ENCODE measurements at places on chromosomes 6 and 20. TPM values are rescaled to one million over a fixed set of nuclear protein-coding genes. Genes with fewer than 3 reads are reported as not detected.

Gene HSD17B8
- total RNA-seq: 28.6 TPM

Gene RSPO4
- not detected for total RNA-seq

Gene HRH3
- total RNA-seq: 4.2 TPM

DNA sequence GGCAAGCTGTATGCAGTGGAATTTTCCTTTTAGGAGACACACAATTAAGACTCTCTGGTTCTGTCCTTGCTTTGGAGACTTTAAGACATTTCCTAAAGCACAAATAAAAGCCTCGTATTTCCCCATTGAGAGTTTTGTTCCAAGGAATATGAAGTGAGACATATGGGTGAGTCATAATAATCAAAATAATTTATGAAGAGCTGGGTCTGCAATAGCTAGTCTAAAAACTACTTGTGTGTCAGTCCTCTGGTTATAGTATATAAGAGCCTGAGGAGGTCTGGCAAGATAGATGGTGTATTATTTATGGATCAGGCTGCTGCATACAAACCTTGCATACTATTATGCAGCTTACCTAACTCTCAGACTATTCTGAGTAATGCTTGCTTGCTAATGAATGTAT lies 142.6 kb downstream of the ADGRG6 start:
- DNase-seq: no peak

GRCh38 chr6:40371095-40371494 lies 216.1 kb downstream of the LRFN2 start:
- no peak for DNase-seq

DNA sequence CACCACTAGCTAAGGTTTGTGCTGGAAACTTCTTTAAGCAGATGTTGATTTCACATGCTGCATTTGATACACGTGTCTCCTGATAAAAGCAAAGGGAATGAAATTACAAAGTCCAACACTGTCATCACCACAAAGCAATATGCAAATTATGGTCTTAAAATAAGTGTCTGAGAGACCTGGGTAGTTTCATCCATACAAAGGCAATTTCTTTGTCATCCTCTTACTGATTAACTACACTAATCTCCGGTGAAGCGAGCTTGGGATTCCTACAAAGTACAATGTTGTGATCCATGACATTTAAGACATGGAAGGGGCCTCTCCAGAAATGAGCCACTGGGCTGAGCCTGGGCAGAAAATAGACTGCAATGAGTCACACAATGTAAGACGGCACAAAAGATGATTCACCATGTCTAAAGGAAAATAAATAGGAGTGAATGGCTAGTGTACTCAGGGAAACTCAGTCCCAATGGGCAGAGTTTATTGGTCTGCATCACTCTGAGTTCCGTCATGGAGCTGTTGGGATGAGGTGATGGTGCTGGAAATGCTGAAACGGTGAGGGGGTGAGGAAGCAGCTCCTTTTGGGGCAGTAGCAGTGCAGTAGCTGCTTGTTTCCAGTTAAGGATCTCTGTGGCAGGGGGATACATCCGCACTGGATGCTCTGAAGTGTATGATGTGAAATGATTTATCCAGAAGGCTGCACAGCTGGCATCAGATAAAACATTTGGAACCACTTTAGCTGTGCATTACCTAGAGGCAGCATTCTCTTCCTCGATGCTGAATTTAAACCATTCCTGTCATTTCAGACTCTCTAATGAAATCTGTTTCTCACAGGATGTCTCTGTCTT lies 103.3 kb downstream of the IBTK start:
- DNase-seq: no peak

DNA sequence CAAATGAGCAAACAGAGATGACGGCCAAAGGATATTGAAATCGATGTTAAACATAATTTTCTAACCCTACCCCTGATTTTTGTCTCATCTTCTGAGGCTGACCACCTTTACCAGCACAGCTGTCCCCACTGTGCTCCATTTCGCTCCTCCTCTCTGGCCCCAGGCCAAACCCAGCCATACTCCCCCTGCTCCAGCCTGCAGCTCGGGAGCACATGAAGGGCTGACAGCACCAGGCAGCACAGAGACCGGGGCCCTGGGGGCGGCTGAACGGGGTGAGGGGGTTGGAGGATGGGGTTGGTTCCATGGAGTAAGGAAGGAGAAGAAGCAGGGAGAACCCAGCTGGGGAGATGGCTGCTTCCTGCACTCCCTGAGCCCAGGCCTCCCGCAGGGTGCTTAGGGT lies 3.2 kb upstream of the NCR2 start:
- DNase-seq: no peak

Data from ureter (tissue), 1 donor.